ENCODE measurements at places on chromosomes 13 and 19.
A peak's percentile ranks its signal among the peaks of the same experiment; 100 is the strongest.

DNA sequence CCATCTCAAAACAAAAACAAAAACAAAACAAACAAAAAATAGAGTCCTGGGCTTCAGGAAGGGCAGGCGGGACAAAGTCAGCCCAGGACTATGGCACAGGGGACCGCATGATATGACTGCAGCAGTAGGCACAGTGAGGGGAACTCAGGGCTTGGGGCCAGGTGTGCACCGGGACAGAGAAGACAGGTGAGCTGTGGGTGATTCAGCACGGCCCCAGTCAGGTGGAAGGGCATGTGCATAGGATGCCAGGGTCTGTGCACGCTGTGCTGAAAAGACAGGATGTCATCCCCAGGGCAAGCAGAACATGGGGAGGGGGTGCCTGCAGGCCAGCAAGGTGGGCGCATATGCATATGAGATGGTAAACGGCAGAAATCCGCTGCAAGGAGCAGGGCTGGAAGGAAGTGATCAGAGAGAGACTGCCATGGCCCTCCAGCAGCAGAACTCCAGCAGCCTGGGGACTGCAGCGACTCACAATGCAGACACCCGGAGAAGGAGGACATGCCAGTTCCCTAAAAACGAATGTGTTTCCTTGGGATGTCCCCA, 15.0 kb downstream of the EPS15L1 start:
- DNase-seq: no peak
- H3K4me1 ChIP-seq: peaks cover 61% of the 10 kb centered on the region
- H3K36me3 ChIP-seq: no peaks in the 10 kb centered on the region
- peak overlapping the region; percentile 67 for H3K4me3 ChIP-seq
- no peaks in the 10 kb centered on the region for H3K27me3 ChIP-seq

DNA sequence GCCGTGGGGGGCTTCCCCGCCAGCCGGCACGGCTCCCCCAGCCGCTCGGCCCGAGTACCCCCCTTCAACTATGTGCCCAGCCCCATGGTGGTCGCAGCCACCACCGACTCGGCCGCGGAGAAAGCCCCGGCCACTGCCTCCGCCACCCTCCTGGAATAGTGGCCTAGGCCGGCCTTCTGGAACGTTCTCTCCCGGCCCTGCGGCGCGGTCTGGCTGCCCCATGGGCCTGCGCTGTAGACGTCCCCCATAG, 9.0 kb downstream of the C19orf25 start:
- peak overlapping the region; percentile 57 for H3K4me3 ChIP-seq
- peaks cover 6% of the 10 kb centered on the region for H3K4me1 ChIP-seq
- H3K36me3 ChIP-seq: no peaks in the 10 kb centered on the region

GRCh38 chr19:55304980-55305379, 20.2 kb downstream of the TMEM150B start:
- peaks cover 27% of the 10 kb centered on the region for H3K4me1 ChIP-seq
- H3K27me3 ChIP-seq: no peaks in the 10 kb centered on the region
- peaks cover 12% of the 10 kb centered on the region for H3K36me3 ChIP-seq
- H3K27ac ChIP-seq: no peak overlapping the region

DNA sequence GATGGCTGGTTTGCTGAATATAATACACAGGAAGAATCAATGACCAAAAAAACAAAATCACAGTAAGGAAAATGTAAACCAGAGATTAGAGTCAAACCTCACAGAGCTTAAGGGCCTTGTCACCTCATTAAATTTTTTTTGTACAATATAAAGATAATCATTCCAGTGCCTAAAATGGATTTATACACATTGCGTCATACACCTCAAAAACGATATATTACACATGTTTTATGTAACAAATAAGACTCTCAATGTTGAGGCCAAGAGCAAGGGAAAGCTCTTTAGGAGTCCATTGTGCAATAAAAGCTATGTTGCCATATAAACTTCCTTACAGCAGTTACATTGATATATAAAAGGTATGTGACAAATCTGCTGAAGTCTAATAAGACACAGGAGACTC, 856.7 kb upstream of the SLITRK1 start:
- H3K27me3 ChIP-seq: no peaks in the 10 kb centered on the region
- no peak overlapping the region for H3K27ac ChIP-seq
- no peak overlapping the region for H3K4me3 ChIP-seq
- H3K36me3 ChIP-seq: no peaks in the 10 kb centered on the region
- H3K4me1 ChIP-seq: no peaks in the 10 kb centered on the region
- DNase-seq: no peak

DNA sequence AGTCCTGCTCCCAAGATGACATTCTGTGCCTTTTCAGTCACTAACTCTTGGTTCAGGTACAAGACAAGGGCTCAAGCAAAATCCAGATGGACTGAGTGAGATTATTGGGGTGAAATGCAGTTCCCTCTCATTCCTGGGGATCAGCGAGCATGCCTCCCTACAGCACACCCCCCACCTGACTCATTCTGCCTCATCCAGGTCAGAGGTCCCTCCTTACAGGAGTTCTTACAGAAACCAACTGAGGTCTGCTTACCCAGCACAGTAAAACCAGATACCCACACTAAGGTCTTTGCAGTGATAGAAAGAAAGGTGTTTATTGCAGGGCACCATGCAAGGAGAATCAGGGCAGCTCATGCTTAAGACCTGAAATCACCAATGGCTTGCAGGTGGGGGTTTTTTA, 21.6 kb upstream of the MRI1 start:
- no peaks in the 10 kb centered on the region for H3K27me3 ChIP-seq
- no peak overlapping the region for H3K4me3 ChIP-seq
- no peak overlapping the region for H3K27ac ChIP-seq
- H3K4me1 ChIP-seq: no peaks in the 10 kb centered on the region

DNA sequence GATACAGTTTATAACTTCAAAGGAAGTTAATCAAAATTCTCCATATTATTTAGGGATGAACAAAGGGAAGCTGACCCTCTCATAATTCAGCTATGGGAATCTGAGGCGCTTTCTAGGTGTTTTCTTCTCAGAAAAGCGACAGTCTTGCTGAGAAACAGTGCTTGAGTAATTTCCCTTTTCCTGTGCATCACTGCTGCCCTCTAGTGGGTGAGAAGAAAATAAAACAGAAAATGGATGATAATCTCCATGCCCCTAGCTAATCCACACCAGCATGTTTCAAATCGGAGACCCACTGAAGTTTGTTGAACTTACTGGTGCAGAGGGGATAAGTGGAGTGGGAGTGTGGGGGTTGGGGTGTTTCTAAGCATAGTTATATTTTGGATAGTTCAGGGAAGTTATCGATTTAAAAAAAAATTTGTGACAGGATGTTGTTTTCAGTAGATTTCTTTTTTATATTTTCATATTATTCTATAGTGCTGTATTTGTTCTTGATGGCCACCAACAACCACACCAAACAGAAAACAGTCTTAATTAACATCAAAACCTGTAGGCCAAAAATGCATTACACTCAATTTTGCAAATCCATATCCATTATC, 21.4 kb downstream of the LCP1 start:
- no peak overlapping the region for H3K27ac ChIP-seq
- peaks cover 18% of the 10 kb centered on the region for H3K4me1 ChIP-seq
- peak; percentile 39 for DNase-seq

GRCh38 chr19:17467471-17468301, 2.6 kb upstream of the SLC27A1 start:
- peak overlapping the region; percentile 98 for H3K4me3 ChIP-seq
- H3K4me1 ChIP-seq: peaks cover 28% of the 10 kb centered on the region
- no peak overlapping the region for H3K27ac ChIP-seq
- H3K27me3 ChIP-seq: peaks cover 12% of the 10 kb centered on the region
- no peak for DNase-seq

GRCh38 chr19:1468821-1469254, 10.2 kb downstream of the C19orf25 start:
- no peak overlapping the region for H3K4me3 ChIP-seq
- peaks cover 60% of the 10 kb centered on the region for H3K27me3 ChIP-seq
- no peak for DNase-seq

- no peaks in the 10 kb centered on the region for H3K27me3 ChIP-seq
- peaks cover 50% of the 10 kb centered on the region for H3K4me1 ChIP-seq
- no peak overlapping the region for H3K27ac ChIP-seq
- H3K4me3 ChIP-seq: peak overlapping the region; percentile 73
- no peaks in the 10 kb centered on the region for H3K36me3 ChIP-seq
Measured at GRCh38 chr19:13160557-13160956, 10.3 kb downstream of the IER2 start.

GRCh38 chr19:46297700-46298478, 1.0 kb downstream of the HIF3A start:
- H3K4me1 ChIP-seq: peaks cover 19% of the 10 kb centered on the region
- H3K27me3 ChIP-seq: peaks cover 25% of the 10 kb centered on the region
- no peaks in the 10 kb centered on the region for H3K36me3 ChIP-seq
- DNase-seq: no peak

- H3K4me1 ChIP-seq: peaks cover 4% of the 10 kb centered on the region
- H3K4me3 ChIP-seq: no peak overlapping the region
- no peak overlapping the region for H3K27ac ChIP-seq
Measured at GRCh38 chr13:102461302-102461701, 59.5 kb upstream of the FGF14 start.

- no peaks in the 10 kb centered on the region for H3K4me1 ChIP-seq
- H3K4me3 ChIP-seq: no peak overlapping the region
- peaks cover 4% of the 10 kb centered on the region for H3K36me3 ChIP-seq
- DNase-seq: no peak
- no peak overlapping the region for H3K27ac ChIP-seq
Measured at GRCh38 chr13:97403893-97404750, 29.8 kb upstream of the RAP2A start.

- no peaks in the 10 kb centered on the region for H3K36me3 ChIP-seq
- no peaks in the 10 kb centered on the region for H3K4me1 ChIP-seq
- no peaks in the 10 kb centered on the region for H3K27me3 ChIP-seq
- no peak overlapping the region for H3K4me3 ChIP-seq
- H3K27ac ChIP-seq: no peak overlapping the region
Measured at GRCh38 chr13:28563609-28564008, 68.7 kb upstream of the FLT1 start.

- H3K4me3 ChIP-seq: no peak overlapping the region
- no peaks in the 10 kb centered on the region for H3K27me3 ChIP-seq
Measured at GRCh38 chr13:35888981-35889380, 242.2 kb downstream of the DCLK1 start.

DNA sequence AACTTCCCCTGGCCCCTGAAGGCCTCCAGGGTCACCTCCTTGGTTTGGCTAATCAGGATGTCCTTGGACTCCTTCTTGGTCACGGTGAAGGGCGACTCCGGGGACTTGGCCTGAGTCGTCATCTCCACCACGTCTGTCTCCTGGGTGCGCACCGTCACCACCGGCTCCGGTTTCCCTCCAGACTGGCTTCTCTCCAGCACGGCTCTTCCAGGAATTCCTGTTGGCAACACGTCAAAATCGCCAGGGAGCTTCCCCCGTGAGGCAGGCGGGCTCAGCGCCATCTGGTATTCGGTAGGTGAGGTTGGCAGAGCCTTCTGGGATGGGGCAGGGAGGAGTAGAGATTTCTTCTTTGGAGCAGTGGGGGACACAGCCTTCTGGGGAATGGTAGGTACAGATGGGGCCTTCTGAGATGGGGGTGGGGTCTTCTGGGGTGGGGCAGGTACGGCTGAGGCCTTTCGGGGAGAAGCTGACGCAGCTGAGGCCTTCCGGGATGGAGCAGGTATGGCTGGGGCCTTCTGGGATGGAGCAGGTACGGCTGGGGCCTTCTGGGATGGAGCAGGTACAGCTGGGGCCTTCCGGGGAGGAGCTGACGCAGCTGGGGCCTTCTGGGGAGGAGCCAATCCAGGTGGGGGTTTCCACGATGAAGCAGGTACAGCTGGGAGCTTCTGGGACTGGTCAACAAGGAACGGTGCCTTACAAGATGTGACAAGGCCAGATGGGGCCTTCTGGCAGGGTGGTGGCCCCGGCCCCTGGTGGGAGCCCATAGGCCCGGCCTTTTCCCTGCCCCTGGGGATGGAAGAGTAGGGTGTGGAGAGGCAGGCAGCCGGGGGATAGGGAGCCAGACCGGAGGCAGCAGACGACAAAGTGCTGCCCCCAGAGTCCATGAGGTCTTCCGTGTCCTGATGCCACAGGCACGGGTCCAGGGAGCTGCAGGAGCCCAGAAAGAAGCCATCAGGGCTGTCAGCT, 3.8 kb downstream of the GARIN5B start:
- peaks cover 37% of the 10 kb centered on the region for H3K27me3 ChIP-seq
- H3K4me3 ChIP-seq: no peak overlapping the region
- no peaks in the 10 kb centered on the region for H3K36me3 ChIP-seq
- peaks cover 5% of the 10 kb centered on the region for H3K4me1 ChIP-seq
- H3K27ac ChIP-seq: no peak overlapping the region

DNA sequence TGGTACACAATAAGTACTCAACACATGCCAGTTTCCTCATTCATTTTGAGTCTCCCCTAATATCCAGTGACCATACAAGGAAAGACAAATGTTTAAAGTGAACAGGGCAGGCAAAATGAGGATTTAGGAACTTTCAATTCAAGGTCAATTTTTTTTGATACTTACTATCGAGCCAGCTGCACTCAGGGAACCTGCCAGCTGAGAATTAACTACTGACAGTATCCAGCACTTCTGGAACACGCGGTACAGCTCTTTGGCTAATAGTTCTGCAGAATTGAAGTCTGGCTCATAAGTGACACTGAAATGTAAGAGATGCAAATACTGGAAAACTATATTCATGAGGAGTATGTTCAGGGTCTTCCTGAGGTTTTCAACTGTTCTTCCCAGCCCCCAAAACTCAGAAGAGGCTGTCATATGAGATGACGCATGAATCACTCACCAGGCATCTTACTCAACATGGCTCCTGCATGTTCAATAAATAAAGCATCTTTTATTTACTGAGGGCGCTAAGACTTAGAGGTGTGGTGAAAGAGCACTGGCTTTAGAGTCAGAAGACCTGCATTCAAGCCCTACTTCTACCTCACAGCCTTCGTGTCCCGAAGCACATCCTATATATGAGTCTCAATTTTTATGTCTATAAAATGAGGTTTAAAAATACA, 25.6 kb downstream of the RUBCNL start:
- peaks cover 15% of the 10 kb centered on the region for H3K36me3 ChIP-seq
- H3K4me3 ChIP-seq: no peak overlapping the region
- no peaks in the 10 kb centered on the region for H3K27me3 ChIP-seq

DNA sequence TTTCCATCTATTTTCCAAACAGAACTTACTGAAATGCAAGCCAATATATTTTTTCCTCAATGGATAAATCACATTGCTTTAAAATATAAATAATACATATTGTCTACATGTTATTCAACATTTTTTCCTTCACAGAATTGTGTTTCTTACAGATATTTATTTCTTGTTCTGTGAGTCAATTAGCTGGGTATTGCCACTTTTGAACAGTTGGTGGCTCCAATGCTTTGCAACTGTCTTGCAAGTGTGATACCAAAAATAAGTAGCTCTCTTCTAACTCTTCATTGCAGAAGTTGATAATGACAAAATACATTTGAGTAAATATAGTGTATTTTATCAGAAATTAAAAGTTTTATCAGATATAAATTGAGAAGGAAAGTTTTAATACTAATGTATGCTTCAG, 17.1 kb upstream of the GPC5 start:
- no peak overlapping the region for H3K4me3 ChIP-seq
- H3K36me3 ChIP-seq: no peaks in the 10 kb centered on the region
- H3K4me1 ChIP-seq: no peaks in the 10 kb centered on the region
- no peak overlapping the region for H3K27ac ChIP-seq
- no peak for DNase-seq
- peaks cover 10% of the 10 kb centered on the region for H3K27me3 ChIP-seq
